Right atrium auricular region (tissue), 2 donors: ENCODE measurements at places on chromosomes 5 and 9. TPM values are rescaled to one million over a fixed set of nuclear protein-coding genes. Genes with fewer than 3 reads are reported as not detected.

DNA sequence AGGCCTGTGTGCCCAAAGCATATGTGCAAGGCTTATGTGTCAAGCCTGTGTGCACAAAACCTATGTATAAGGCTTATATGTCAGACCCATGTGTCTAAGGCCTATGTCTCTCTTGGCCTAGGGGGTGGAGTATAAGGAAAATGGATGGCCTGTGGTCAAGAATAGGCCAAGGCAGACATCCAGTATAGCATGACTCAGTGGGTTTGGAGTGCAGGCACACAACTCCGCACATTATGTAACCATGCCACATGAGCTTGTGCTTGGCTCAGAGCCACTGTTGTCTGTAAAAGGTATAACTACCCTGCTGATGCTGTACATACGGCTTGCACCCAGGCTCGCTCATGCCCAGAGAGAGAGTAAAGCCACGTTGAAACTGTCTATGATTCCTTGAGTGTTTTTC is 626.4 kb upstream of the NUDT12 start:
- no peak for DNase-seq

Gene TAF11L5
- total RNA-seq: not detected

Gene NUTM2F
- total RNA-seq: not detected

GRCh38 chr9:80797831-80798688 is 891.3 kb downstream of the TLE1 start:
- DNase-seq: no peak

DNA sequence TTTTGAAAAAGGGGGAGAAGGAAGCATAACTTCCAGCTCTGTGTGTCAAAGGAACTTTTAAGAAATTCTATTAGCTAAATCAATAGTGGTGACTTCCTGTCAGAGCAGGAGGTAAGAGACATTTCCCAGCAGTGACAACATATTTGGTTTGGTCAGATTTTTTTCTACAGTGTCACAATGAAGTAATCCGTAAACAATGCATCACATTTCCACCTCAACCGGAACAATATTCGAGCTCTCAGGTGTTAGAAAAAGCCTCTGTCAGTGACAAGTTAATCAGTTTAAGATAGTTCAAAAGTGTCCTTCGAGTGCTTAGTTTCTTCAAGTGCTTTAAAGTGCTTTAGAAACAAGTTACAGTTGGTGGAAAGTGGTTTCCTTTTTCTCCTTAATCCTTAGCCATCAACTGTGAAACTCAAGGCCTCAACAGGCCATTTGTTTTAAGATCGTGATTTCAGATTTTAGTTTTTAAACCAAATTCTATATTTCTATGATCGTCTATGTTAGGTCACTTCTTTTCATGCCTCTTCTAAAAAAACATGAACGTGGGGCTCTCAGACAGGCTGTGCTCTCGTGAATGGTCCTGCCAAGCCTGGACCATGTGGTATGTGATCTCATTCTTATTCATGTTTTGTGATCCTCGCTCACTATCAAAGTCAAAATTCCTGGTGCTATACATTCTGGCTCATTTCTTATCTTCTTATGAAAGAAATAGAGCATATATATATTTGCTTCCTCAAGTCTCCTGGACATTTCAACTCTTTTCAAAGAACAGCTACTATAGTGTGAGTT is 181.9 kb upstream of the HMHB1 start:
- no peak for DNase-seq

DNA sequence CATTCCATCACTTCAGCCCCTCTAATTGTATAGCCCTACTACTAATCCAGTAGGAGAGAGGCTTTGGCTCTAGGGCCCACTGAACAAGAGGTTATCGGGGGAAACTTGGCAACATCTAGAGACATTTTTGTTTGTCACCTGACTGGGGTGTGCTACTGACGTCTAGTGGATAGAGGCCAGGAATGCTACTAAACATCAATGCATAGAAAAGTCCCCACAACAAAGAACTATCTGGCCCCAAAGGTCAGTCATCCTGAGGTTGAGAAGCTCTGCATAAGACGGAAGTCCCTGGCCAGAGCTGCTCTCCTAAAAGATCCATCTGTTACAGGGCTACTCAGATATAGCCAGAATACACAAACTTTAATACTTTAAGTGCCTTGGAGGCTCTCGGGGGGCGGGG is 570.6 kb upstream of the KLF4 start:
- DNase-seq: no peak

Gene ANKRD18A
- total RNA-seq: 1.3 TPM

- no peak for DNase-seq
Measured at GRCh38 chr9:35827486-35827885, 1.0 kb downstream of the FAM221B start.

Gene SLC45A2
- not detected for total RNA-seq

Gene THG1L
- total RNA-seq: 4.5 TPM

GRCh38 chr9:137254624-137255447 is at the start of gene NELFB:
NELFB (plus strand) TSS chr9:137255327.
- DNase-seq: peak; percentile 89

GRCh38 chr5:147601652-147602051 is 91.8 kb upstream of the DPYSL3 start:
- DNase-seq: no peak

DNA sequence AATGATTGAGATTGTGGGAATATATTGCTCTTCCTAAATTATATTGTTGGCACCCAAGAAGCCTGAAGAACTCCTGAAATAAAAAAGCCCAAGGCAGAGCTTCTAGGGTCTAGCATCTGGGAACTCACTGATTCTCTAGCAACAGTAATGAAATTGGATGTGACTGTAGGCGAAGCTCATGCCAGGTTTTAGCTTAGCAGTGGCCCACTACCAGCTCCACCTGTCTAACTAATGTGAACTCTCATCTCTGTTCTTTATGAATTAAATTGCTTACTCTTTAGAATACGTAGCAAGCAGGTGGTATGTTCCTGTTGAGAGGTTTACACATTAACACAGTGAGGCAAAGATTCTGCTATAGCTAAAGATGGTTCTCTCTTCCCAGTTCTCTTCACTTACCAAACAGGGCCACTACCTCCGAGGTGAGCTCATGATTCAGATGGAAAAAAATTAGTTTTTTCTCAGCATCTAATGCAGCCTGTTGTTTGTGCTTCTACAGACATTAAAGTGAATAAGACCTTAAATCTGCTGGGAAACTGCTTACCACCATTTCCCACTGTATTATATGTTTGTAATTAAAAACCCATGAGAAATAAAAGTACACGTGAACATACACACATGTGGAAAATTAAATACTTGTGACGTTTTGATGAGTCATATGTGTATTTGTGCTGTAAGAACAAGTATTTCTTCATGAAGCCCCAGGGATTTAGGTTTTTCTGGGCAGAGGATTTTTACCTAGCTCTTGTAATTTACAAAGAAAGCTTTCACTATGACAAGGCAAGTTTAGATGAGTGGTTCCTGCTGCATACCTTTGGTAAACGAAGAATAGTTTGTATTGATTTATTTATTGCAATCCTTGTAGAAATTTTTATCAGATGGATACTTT is 360.1 kb downstream of the KDM4C start:
- DNase-seq: no peak

DNA sequence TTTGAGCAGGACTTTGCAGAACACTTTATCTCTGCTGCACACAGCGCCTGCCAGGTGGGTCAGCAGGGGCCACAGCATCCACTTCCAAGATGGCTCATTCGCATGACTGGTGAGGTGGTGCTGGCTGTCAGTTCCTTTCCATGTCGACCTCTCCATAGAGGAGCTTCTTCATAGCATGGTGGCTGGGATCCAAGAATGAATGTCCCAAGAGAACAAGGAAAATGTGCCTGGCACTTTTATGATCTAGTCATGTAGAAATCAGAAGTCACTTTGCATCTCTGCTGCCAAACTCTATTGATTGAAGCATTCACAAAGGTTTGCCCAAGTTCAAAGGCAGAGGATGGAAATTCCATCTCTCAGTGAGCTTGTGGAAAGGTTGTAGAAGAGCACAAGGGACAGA is 85.0 kb downstream of the GALNT10 start:
- DNase-seq: no peak

DNA sequence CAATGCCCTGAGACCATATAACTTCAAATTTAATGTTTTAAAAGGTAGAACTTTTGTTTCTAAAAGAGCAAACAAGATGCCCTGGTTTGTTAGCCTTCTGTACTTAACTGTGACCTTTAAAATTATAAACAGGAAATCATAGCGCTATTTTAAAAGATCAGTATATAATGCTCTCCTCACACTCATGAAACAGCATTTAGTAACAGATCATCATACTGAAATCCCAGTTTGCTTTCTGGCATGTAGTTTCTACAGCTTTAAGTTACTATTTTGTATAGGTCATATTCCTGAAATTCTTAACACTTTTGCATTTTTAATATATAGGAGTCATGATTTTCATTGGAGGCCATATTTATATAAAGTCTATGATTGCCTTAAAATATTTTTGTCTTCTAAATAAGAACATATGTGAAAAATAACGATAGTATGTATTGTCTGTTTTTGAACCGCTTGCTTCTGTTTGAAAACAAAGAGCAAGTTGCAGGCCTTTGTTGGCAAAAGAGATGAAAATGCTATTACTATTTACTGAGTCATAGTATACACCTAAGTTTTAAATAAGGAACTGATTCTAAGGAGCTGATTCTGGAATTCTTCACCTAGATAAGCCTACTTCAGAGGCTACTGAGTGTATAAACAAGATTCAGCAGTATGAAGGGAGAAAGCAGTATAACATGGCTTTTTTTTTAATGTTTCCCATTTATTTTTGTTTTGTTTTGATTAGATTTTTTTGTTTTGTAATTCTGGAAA is 20.5 kb downstream of the SRFBP1 start:
- no peak for DNase-seq

- DNase-seq: no peak
Measured at GRCh38 chr5:33507426-33507825, 66.7 kb downstream of the TARS1 start.

DNA sequence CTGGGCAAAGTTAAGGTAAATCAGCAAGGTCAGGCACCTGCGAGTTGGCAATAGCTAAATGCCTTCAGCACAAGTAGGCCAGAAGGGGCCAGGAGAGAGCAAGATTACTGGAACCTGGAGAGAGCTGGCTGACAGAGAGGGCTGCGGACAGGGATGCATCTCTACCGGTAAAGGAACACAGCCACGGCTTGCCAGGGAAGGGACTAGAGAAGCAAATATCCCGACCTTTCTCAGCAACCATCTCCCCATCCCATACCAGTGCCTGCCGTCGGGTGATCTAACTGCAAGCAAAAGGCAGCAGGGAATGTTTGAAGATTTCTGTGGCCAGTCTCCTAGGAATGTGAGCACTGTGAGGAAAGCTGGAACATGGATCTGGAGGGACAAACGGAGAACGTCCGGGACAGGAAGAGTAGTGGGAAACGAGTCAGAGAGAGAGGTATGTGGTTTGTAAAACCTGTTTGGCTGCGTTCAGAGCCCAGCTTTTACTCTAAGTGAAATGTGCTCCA is 15.9 kb upstream of the ABLIM3 start:
- DNase-seq: no peak
